ENCODE measurements at places on chromosomes 5 and 9.

DNA sequence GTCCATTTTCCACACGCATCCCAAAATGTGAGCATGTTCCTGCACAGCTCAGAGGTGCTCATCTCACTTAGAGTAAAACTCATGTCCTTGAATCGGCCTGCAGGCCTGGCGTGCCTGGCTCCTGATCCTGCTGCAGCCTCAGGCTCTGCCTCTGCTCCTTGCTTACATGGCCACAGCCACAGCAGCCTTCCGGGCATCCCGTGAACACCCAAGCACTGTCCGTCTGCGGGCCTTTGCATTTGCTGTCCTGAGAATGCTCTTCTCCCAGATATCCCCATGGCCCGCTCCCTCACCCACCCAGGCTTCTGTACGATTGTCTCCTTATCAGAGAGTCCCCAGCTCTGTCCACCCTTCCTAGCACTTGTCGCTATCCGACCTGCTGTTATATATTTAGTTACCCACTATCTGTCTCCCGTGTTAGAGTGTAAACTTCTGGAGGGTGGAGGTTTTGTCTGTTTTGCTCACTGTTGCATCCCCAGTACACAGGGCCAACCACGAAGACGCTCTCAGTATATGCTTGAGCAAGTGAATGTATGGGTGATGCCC is 21.9 kb downstream of the FGF18 start:
- no peaks in the 10 kb centered on the region for H3K36me3 ChIP-seq
- no peak for DNase-seq
- no peak overlapping the region for H3K27ac ChIP-seq
- no peaks in the 10 kb centered on the region for H3K27me3 ChIP-seq

DNA sequence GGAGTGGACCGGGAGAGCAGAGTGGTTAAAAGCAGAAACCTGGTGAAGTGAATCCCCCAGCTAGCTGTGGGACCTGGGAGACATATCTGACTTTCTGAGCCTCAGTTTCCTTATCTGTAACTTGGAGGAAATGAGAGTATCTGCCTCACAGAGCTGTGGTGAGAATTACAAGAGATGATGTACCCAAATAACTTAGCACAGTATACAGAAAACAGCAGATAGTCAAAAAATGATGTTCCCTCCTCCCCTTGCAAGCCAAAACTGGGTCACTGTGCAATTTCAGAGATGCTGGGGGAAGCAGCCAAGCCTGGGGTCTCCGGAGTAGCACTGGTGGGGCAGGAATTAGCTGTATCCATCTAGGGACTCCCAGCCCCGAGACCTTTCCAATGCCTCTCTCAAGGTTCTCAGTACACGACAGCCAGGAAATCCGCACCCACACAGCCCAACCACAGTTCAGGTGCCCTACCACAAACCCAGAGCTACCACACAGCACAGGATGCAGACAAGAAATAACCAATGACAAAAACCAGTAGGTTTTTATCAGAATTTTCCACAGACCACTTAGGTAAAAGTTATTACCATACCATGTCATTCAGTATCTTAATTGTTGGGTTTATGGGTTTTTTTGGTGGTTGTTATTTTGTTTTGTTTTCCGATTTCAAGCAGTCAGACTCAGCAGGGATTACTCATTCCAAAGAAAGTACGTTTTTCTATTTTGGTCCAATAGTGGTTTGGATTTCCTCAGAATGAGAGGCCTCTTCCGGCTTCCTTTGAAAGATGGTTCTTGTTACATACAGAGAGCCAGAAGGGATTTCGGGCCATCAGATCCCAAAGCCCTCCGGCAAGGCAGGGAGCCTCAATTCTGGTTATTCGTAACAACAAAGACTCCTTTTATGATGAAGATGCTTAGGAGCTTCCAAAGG is 4.9 kb upstream of the HRH2 start:
- H3K27me3 ChIP-seq, result peaks cover 18% of the 10 kb centered on the region
- DNase-seq, result peak; percentile 83
- H3K36me3 ChIP-seq, result no peaks in the 10 kb centered on the region

DNA sequence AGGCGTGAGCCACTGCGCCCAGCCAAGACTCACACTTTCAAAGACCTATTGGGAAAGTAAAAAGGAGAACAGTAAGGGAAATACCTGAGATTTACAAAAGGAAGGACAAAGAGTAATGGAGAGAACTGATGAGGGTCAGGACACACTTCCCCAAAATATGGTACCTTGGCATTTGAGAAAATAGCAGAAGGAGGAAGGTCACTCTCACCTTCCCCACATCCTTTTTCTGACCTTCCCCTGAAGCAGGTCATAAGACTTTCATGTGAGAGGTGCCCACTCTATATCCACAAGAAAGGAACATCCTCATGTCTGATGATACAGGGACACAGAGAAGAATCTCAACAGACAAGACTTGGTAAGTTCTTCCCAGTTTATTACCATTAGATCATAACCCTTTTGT is 272.8 kb downstream of the FBXL17 start:
- DNase-seq, result no peak
- no peaks in the 10 kb centered on the region for H3K4me1 ChIP-seq
- no peak overlapping the region for H3K4me3 ChIP-seq
- no peak overlapping the region for H3K27ac ChIP-seq

- H3K4me1 ChIP-seq, result peaks cover 25% of the 10 kb centered on the region
- H3K27me3 ChIP-seq, result no peaks in the 10 kb centered on the region
- no peak for DNase-seq
- no peak overlapping the region for H3K27ac ChIP-seq
- H3K36me3 ChIP-seq, result no peaks in the 10 kb centered on the region
These were observed 97.2 kb downstream of the MVB12B start for GRCh38 chr9:126423916-126424185.

- H3K36me3 ChIP-seq, result no peaks in the 10 kb centered on the region
- no peak overlapping the region for H3K4me3 ChIP-seq
- no peaks in the 10 kb centered on the region for H3K27me3 ChIP-seq
- no peak for DNase-seq
- no peak overlapping the region for H3K27ac ChIP-seq
These were observed 28.7 kb upstream of the MYOT start for GRCh38 chr5:137838976-137839375.

GRCh38 chr9:92962303-92962649 is 15.0 kb downstream of the FGD3 start:
- H3K4me1 ChIP-seq, result peaks cover 73% of the 10 kb centered on the region
- H3K36me3 ChIP-seq, result peaks cover 2% of the 10 kb centered on the region
- H3K27ac ChIP-seq, result peak overlapping the region; percentile 93
- no peaks in the 10 kb centered on the region for H3K27me3 ChIP-seq
- no peak for DNase-seq
- H3K4me3 ChIP-seq, result no peak overlapping the region

DNA sequence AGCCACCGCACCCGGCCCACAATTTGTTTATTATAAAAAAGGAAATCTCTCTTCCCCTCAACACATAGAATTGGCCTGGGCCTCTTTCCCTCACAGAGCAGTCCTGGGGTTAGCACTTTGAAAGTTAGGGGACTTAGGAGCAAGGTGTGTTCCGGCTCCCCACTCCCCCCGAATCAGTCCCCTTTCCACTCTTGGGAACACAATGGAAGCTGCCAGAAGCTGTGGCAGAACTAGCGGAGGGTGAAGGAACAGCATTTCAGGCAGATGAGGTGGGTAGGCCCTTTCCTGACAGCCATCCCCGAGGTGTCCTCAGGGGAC is 16.4 kb upstream of the C5orf47 start:
- H3K4me3 ChIP-seq, result no peak overlapping the region
- no peaks in the 10 kb centered on the region for H3K36me3 ChIP-seq
- no peaks in the 10 kb centered on the region for H3K27me3 ChIP-seq
- DNase-seq, result peak; percentile 9

- H3K27ac ChIP-seq, result no peak overlapping the region
- H3K36me3 ChIP-seq, result no peaks in the 10 kb centered on the region
- H3K4me1 ChIP-seq, result no peaks in the 10 kb centered on the region
- no peak overlapping the region for H3K4me3 ChIP-seq
These were observed 51.0 kb upstream of the PIP5K1B start for GRCh38 chr9:68654075-68654474.

GRCh38 chr5:55638051-55638450 is 74.1 kb downstream of the SLC38A9 start:
- H3K36me3 ChIP-seq, result no peaks in the 10 kb centered on the region
- H3K4me1 ChIP-seq, result no peaks in the 10 kb centered on the region
- H3K27ac ChIP-seq, result no peak overlapping the region
- H3K4me3 ChIP-seq, result no peak overlapping the region

GRCh38 chr9:4904322-4905134 is 80.5 kb upstream of the JAK2 start:
- no peak overlapping the region for H3K4me3 ChIP-seq
- H3K27ac ChIP-seq, result no peak overlapping the region
- no peaks in the 10 kb centered on the region for H3K27me3 ChIP-seq
- H3K36me3 ChIP-seq, result no peaks in the 10 kb centered on the region

DNA sequence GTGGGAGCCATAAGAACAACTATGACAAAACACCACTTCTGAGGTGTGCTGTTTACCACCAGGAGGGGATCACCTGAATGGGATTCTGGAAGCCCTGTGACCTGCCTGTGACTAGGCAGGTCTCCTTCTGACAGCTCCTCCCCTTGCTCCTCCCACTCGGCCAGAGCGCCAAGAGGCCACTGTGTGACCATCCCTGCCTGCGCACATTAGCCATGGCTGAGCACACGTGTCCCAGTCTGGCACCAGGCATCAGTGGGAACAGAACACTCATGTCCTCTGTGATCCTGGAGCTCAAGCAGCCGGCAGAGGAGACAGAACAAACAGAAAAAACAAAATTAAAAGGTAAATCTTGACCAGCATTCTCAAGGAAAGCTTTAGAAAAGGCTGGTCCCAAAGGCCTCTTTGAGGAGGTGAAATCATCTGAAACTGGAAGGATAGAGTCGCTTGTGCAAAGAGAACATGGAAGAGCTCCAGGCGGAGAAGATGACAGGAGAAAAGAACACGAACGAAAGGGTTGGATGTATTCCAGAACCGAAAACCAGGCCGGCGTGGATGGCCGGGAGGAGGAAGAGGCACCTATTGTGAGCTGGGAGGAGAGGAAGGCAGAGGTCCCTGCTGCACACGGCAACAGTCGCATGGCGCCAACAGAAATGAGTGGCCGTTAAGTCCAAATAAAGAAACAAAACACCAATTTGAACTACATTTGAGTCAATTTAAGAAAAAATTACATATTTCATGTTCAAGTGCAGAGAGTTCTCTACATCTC is 5.1 kb downstream of the MED10 start:
- H3K4me3 ChIP-seq, result no peak overlapping the region
- DNase-seq, result no peak
- no peak overlapping the region for H3K27ac ChIP-seq
- peaks cover 76% of the 10 kb centered on the region for H3K36me3 ChIP-seq
- H3K4me1 ChIP-seq, result peaks cover 14% of the 10 kb centered on the region

- DNase-seq, result peak; percentile 61
- H3K36me3 ChIP-seq, result no peaks in the 10 kb centered on the region
- H3K27me3 ChIP-seq, result no peaks in the 10 kb centered on the region
- no peaks in the 10 kb centered on the region for H3K4me1 ChIP-seq
These were observed 88.5 kb downstream of the FAM174A start for GRCh38 chr5:100623719-100624118.

GRCh38 chr5:1772634-1773033 is 27.0 kb downstream of the MRPL36 start:
- H3K4me1 ChIP-seq, result no peaks in the 10 kb centered on the region
- H3K27ac ChIP-seq, result no peak overlapping the region
- H3K4me3 ChIP-seq, result no peak overlapping the region
- peak; percentile 42 for DNase-seq
- no peaks in the 10 kb centered on the region for H3K27me3 ChIP-seq
- no peaks in the 10 kb centered on the region for H3K36me3 ChIP-seq

DNA sequence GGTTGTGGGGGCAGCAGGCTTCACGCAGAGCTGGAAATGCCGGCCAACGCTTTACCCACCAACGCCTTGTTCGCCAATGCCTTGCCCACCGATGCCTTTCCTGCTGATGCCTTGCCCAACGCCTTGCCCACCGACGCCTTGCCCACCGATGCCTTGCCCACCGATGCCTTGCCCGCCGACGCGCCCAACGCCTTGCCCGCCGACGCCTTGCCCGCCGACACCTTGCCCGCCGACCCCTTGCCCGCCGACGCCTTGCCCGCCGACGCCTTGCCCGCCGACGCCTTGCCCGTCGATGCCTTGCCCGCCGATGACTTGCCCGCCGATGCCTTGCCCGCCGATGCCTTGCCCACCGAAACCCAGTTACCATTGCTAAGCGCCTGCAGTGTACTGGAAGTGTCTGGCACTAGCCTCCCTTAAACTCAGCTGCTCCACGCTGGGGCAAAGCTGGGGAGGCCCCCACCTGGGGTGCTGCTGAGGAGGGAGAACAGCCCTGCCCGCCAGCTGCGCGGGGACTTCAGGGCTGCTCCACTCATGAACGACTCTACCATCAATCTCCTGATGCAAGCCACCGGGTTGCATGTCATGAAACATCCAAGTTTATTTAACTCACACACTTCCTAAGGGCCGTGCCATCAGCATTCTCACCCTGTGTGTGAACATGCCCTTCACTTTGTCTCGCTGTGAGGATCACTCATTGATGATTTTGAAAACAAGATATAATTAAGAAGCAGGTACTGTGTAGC is 1.8 kb downstream of the SLC6A18 start:
- no peaks in the 10 kb centered on the region for H3K4me1 ChIP-seq
- H3K36me3 ChIP-seq, result no peaks in the 10 kb centered on the region
- no peak overlapping the region for H3K27ac ChIP-seq
- no peak for DNase-seq
- H3K27me3 ChIP-seq, result no peaks in the 10 kb centered on the region
- no peak overlapping the region for H3K4me3 ChIP-seq

GRCh38 chr9:74838351-74838750 is 49.4 kb downstream of the TRPM6 start:
- no peak overlapping the region for H3K27ac ChIP-seq
- no peaks in the 10 kb centered on the region for H3K36me3 ChIP-seq
- DNase-seq, result no peak
- no peak overlapping the region for H3K4me3 ChIP-seq
- no peaks in the 10 kb centered on the region for H3K4me1 ChIP-seq

DNA sequence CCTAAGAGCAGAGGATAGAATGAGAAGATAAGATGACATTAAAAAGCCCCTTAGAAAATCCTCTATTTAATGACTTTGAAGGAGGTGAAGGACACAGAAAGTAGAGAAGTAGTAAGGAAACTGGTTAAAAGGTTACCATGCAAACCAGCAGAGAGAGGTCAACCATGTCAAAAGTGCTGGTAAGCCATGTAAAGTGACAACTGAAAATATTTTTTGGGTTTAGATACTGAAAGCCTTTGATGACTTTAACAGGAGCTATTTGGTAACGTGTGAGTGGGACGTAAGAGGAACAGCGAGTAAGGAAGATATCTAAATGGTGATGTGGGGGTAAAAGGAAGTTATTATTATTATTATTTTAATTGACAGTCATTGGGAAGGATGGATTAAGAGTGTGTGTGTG is 56.9 kb downstream of the MACIR start:
- peaks cover 2% of the 10 kb centered on the region for H3K27me3 ChIP-seq
- no peaks in the 10 kb centered on the region for H3K4me1 ChIP-seq
- DNase-seq, result no peak

GRCh38 chr5:33328818-33329217 is 111.9 kb upstream of the TARS1 start:
- no peaks in the 10 kb centered on the region for H3K36me3 ChIP-seq
- H3K27me3 ChIP-seq, result no peaks in the 10 kb centered on the region
- no peak overlapping the region for H3K4me3 ChIP-seq
- H3K4me1 ChIP-seq, result no peaks in the 10 kb centered on the region
- DNase-seq, result no peak

- no peak for DNase-seq
- H3K27me3 ChIP-seq, result no peaks in the 10 kb centered on the region
- H3K36me3 ChIP-seq, result no peaks in the 10 kb centered on the region
- H3K4me1 ChIP-seq, result peaks cover 20% of the 10 kb centered on the region
- no peak overlapping the region for H3K27ac ChIP-seq
These were observed 51.4 kb upstream of the TJP2 start for GRCh38 chr9:69122549-69123141.

GRCh38 chr9:133340256-133340655 is 4.3 kb upstream of the SURF6 start:
- no peak overlapping the region for H3K4me3 ChIP-seq
- H3K4me1 ChIP-seq, result peaks cover 47% of the 10 kb centered on the region
- peaks cover 19% of the 10 kb centered on the region for H3K36me3 ChIP-seq
- no peaks in the 10 kb centered on the region for H3K27me3 ChIP-seq
- DNase-seq, result no peak
- H3K27ac ChIP-seq, result peak overlapping the region; percentile 62

Measured in natural killer cell (primary cell).